GM23248 (cell line): ENCODE measurements at places on chromosomes 5 and 9. TPM values are rescaled to one million over a fixed set of nuclear protein-coding genes. Genes with fewer than 3 reads are reported as not detected.

- H3K4me1 ChIP-seq = peaks cover 10% of the 10 kb centered on the region
- H3K27ac ChIP-seq = no peak overlapping the region
- DNase-seq = peak; percentile 65
- H3K27me3 ChIP-seq = no peaks in the 10 kb centered on the region
- no peak overlapping the region for H3K4me3 ChIP-seq
- H3K36me3 ChIP-seq = peaks cover 50% of the 10 kb centered on the region
Observed at GRCh38 chr5:146466521-146467349, 19.6 kb downstream of the TCERG1 start.

DNA sequence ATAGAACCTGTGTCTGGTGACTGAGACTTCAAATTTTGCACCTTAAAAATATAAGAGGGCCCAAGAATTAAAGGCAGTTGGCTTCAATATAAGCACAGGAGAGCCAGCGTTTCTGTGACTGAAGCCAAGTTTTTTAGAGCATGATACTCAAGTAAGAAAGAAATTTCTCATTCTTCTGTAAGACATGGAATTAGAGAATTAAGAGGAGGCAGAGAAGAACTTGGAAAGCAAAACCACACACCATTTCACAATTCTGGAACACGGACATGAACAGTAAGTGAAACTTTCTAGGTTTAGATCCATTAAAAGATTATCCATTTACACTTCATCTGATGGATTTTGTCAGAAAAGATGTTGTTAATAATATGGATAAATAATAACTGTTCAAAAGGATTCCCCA is 8.9 kb upstream of the AGXT2 start:
- H3K27me3 ChIP-seq = no peaks in the 10 kb centered on the region
- no peak overlapping the region for H3K4me3 ChIP-seq
- H3K27ac ChIP-seq = no peak overlapping the region

- H3K4me1 ChIP-seq = peaks cover 32% of the 10 kb centered on the region
- H3K36me3 ChIP-seq = no peaks in the 10 kb centered on the region
- DNase-seq = peak; percentile 78
Observed at GRCh38 chr5:39783756-39784421, 359.1 kb upstream of the DAB2 start.

Gene TRAF1
- 0.54 and 0.75 TPM in 2 replicates for polyA plus RNA-seq

Gene LHX3
- not detected in 2 replicates for polyA plus RNA-seq

- no peak overlapping the region for H3K4me3 ChIP-seq
- no peaks in the 10 kb centered on the region for H3K36me3 ChIP-seq
- no peaks in the 10 kb centered on the region for H3K27me3 ChIP-seq
- H3K27ac ChIP-seq = no peak overlapping the region
Observed at GRCh38 chr9:116064970-116065369, 88.6 kb upstream of the PAPPA start.
